ENCODE measurements at places on chromosomes 1 and 21.

DNA sequence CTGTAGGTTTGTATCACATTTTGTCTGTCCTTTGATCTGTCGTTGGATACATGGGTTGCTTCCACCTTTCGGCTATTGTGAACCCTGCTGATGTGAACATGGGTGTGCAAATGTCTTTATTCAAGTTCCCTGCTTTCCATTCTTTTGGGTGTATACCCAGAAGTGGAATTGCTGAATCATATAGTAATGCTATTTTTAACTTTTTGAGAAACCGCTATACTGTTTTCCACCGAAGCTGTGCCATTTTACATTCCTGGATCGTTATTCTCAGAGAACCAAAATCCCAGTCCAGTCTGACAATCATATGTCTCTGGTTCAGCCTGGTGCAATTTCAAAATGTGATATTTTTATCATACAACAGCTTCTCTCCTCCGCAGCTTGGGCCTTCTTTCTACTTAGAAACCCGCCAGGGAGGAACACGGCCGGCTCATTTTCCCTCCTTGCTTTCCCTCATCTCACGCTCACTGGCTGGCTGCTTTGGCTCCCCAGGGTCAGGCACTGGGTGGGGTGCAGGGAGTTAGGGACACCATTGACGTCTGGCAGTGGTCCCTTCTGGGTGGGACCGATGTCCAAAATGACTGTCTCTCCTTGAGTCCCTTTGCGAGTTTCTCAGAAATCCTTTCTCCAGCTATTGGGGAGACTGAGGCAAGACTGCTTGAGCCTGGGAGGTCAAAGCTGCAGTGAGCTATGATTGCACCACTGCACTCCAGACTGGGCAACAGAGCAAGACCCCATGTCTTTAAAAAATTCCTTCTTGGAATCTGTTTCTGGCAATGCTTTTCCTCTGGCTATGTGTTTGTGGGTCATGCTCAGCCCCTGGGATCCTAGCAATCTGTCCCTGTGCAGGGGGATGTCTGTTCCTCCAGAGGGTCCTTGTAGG lies 73.5 kb upstream of the AKT3 start:
- no peak for DNase-seq

DNA sequence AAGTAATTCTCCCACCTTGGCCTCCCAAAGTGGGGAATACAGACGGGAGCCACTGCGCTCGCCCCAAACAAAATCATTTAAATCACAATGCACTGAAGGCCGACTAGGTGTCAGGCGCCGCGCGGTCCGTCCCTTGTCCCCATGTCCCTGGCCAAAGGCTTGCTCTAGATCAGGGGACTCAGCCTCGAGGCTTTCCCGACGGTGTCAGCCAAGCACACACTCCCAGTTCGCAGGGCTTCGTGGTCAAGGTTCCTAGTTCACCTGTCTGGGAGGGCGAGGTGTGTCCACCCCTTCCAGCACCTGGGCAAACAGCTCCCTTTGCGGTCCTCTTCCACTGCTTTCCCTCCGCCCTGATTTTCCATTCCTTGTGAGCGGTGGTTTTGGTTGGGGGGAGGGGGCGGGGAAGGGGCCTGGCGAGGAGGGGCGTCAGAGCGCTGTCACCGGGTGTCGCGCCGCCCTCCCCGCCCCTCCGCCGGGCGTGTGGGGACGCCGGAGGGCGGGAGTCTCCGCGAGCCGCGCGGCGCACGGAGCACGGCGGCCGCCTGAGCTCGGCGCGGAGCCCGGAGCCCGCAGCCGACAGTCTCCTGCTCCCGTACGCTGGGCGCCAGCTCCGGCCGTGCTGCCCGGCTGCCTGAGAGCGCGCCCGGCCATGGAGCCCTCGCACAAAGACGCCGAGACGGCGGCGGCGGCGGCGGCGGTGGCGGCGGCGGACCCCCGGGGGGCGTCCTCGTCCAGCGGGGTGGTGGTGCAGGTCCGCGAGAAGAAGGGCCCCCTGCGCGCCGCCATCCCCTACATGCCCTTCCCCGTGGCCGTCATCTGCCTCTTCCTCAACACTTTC lies at the start of gene STUM:
Gene STUM, plus strand, starts transcription at position 509 of the 838 bp plus-strand sequence. Its CDS starts 141 bp downstream, at position 650.
- peak; percentile 47 for DNase-seq

DNA sequence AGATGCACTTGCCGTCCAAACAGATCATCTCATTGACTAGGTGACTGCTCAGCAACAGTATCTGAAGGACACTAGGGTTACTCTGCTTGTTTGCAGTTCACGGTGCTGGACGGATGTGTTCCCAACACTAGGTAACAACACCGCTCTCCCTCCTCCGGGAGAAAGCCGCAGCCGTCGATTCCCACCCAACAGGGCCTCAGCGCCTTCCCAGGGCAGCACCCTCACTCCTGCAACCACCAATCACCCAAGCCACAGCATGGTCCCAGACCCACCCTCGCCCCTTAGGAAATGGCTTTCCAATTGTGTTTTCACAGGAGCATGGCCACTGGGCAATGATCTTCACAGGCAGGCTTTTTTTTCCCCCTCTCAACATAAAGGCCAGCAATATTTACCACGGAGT lies 779 bp downstream of the TLR5 start:
- no peak for DNase-seq

DNA sequence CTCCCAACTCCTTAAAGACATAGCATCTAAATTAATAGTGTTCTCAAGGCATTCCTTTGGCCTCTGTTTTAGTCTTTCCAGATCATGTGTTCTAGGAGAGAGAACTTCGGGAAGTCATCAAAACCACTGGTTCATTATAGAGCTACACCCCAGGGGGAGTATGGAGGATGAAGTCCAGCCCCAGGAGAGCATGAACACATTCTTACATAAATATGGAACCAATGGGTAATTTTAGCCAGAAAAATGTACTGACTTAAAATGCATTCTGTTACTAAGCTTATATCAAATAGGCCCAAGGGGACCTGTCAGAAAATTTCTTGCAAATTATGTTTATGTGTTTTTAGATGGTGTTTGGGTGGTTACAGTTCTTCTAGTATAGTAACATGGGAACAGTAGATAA lies 165.2 kb downstream of the NTMT2 start:
- no peak for DNase-seq

GRCh38 chr1:201226859-201227488 lies 36.4 kb downstream of the IGFN1 start:
- no peak for DNase-seq

DNA sequence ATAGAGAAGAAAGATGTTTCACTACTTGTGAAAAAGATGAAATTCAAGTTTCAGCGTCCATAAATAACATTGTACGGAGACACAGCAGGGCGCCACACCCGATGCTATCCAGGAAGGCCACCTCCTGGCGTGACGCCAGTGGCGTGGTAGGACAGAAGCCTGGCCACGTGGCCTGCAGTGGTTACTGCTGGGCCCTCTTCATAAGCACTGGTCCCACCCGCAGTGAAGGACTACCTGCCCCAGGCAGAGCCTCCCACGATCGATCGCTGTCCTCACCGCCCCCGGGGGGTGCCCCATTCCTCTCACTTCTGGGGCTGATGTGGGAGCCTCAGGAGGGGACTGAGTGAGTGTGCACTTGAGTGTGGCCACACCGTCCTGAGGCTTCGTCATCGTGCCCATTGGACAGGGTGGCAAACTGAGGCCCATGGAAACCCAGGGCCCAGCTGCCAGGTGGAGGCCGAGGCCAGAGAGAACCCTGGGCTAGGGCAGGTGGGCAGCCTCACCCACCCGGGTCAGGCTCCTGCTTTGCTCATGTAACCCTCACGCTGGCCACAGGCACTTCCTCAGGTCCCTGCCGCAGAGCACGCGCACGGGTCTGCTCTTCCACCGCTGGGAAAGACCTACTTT lies 11.7 kb upstream of the HES5 start:
- no peak for DNase-seq

DNA sequence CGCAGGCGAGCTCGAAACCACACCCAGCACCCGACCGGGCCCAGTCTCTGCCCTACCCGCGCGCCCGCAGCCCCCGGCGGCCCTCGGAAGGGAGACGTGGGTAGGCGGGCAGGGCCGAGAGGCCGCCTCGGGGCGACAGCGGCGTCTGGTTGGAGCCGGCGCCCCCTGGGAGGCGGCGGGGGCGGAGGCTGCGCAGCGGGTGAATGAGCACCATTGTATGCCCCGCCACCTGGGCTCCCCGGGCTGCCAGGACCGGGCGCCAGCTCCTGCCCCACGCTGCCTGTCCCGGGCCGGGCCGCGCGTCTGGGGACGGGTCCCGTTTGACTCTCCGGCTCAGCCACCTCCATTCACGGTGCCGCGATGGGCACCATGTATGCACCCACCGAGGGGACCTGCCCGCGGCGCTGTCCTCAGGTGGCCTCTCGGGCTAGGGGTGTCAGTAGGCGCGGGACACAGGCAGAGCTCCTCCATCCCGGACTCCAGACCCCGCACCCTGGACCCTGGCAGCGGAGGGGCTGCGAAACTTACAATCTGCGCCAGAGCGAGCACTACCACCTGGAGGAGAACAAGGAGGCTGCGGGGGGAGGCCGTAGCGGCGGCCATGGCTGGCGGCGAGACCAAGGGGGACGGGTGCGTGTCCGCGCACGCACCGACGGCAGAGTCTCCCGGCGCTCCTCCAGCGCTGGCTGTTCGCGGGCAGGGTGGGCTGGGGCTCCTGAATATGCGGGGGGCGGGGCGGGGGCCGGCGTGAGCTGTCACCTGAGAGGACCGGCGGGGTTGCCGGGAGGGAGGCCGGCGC lies at the start of gene COL9A2:
Gene COL9A2, minus strand, starts transcription at position 692 of the 799 bp plus-strand sequence. Its CDS starts 89 bp downstream, at position 603.
- DNase-seq: peak; percentile 45

DNA sequence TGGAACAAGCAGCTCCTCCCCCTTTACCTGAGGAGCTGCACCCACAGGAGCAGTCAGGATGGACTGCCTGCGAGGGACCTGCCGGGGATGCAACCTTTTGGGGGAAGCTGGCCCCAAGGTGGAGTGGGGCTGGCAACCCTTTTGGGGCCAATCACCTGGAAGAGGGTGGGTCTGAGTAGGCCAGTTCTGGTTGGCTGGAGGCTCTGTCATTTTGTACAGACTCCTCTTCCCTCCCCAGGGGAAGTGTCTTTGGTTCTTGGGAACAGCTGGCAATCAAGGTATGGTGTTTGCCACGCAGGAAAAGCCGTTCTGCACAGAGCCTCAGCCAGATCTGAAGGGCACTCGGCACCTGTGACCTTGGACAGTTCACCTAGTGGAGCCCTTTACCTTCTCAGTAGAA lies 280 bp upstream of the A3GALT2 start:
- no peak for DNase-seq

DNA sequence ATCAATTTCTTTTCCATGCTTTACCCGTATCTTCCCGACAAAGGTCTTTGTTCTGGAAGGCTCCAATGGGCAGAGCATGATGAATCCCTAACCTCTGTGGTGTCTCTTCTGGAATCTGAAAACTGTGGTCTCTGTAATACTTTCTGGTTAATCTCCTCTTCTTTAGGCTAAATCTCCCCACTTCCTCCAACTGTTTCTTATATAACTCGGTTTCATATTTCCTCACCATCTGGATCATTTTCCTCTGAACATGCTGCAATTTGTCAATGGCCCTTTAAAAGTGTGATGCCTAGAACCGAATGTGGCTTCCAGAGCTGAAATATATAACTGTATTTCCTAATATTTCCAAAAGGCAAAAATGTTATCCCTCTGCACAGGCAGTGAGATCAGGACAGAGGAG lies 66.1 kb downstream of the ALG14 start:
- no peak for DNase-seq

DNA sequence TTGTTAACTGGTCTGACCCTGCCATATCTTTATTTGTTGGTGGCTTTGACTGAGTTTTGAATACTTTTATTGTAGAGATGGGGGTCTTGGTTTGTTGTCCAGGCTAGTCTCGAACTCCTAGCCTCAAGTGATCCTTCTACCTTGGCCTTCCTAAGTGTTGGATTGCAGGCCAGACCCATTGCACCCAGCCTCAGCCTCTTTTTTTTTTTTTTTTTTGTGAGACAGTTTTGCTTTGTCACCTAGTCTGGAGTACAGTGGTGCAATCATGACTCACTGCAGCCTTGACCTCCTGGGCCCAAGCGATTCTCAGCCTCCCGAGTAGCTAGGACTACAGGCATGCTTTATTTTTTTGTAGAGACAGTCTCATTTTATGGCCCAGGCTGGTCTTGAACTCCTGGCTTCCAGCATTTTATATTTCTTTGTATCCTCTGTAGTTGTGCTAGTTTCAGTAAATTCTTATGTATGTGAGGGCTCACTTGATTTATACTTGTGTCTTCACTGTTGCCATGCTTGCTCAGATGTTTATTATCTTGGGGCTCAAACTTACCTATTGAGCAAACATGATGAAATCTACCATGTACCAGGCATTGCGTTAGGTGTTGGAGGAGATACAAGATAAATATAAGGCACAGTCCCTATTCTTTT lies 24.1 kb downstream of the THRAP3 start:
- peak; percentile 76 for DNase-seq

DNA sequence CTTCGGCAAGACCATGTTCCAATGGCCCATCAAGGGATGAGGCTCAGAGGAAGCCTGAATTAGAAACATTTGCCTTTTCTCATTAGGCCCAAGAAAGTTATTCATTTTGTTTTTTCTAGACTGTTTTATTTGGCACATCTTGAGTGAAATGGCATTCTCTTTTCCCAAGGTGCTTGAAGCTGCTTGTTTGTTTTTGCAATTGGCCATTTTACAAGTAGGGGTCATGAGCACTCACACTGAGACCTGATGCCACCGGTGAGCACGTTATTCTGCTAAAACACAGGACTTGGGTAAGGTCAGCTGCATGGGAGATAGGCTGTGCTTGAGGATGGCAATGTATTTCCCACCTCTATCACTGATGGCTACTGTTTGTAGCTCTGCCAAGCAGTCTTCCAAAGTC lies 128.1 kb downstream of the TBX15 start:
- no peak for DNase-seq

- DNase-seq: no peak
Measured at GRCh38 chr1:18723701-18724411, 93.2 kb downstream of the PAX7 start.

GRCh38 chr21:41960386-41960785 lies 6.6 kb upstream of the C2CD2 start:
- no peak for DNase-seq

GRCh38 chr1:54324251-54325140 lies 81.7 kb downstream of the SSBP3 start:
- DNase-seq: no peak

DNA sequence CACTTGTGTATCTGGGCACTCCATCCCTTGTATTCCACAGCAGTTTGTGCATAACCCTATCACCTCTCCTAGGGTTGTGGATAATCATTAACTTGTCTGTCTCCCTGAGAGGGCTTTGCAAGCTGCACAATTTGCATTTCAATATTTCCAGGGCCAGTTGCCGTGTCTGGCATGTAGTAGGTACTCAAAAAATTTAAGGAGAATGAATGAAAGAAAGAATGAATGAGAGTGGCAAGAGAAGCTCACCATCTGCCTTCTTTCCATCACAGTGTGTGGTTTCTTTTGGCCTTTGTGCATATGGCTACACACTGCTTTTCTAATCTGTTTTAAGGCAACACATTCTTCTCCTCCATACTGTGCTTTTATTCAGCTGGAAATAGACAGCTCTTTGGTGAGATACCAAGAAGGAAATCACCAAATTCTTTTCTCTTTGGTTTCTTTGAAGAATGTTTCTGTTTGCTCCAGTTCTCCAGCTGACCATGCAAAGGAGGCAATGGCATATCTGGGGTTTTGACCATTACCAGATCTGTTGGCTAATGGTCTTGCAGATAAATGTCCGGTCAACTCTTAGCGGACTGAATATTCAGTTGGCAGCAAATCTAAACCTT lies 49.4 kb downstream of the NGF start:
- DNase-seq: no peak

DNA sequence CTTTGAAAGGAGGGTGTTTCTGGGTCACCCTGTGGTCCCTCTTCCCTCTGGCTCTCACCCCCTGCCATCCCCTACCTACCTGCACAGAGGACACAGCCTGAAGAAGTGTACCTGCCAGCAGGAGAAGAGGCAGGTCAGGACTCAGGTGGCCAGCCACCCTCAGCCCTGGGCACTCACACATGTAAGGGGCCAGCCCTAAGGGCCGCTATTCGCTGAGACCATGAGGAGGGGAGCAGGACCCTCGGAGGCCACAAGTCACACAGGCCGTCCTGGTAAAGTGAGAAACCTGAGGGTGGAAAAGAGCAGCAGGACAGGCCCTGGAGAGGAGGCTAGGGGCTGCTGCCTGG lies 1.2 kb downstream of the ZNF692 start:
- no peak for DNase-seq
